ENCODE measurements at places on chromosomes 11 and 22.

DNA sequence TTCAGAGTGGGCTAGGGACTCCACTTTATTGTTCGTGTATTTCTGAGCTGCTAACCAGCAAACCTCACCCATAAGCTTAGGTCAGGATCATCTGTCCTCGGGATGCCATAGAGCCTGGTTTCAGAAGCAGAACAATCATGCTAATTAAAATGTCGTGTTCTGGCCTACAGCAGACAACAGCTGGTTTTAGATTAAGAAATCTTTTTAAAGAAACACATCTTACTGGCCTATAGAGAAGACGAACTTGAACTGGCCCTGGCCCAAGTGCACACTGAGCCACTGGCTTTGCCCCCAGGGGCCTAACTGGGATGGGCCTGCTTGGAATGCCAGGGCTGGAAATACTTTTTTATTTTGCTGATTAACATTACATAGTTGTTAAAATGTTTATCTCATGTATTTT is 63.2 kb downstream of the ALX4 start:
- peak; percentile 66 for DNase-seq

DNA sequence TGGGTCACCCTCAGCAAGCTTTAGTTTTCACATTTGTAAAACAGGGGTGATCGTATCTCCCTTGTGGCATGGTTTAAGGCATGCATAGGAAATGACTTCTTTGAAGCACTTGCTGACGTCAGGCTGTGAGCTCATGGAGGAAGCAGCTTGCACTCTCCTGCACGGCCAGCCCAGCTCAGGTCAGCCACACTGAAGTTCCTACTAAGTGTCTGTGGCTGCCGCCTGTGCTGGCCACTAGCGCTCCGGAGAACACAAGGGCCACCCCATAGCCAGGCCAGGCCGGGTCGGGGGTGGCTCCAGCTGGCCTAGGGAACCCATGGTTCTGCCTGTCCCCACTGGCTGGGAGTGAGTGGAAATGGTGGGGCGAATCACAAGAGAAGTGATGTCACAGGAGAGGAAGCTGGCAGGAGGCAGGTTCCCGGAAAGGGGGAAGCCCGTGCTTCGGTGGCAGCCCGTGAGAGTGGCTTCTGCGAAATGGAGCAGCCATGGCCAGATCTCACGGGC is 28.2 kb downstream of the KCTD17 start:
- no peak for DNase-seq

DNA sequence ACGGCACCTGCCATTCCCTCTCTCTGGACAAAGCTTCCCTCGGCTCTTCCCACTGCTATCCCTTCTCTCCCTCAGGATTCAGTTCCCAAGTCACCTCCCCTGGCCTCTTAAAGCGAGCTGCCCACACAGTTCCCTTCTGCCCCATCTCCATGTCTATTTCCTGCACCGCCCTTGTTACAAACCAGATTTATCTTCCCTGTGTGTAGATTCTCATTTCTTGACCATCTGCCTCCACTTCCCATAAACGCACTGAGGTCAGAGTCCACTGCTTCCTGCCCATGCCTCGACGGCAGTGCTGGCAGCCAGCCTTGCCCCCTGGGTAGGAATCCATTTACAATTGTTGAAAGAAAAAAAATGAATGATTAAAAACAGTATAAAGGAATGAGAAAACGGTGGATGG is 11.6 kb upstream of the APOBEC3B start:
- DNase-seq: no peak

DNA sequence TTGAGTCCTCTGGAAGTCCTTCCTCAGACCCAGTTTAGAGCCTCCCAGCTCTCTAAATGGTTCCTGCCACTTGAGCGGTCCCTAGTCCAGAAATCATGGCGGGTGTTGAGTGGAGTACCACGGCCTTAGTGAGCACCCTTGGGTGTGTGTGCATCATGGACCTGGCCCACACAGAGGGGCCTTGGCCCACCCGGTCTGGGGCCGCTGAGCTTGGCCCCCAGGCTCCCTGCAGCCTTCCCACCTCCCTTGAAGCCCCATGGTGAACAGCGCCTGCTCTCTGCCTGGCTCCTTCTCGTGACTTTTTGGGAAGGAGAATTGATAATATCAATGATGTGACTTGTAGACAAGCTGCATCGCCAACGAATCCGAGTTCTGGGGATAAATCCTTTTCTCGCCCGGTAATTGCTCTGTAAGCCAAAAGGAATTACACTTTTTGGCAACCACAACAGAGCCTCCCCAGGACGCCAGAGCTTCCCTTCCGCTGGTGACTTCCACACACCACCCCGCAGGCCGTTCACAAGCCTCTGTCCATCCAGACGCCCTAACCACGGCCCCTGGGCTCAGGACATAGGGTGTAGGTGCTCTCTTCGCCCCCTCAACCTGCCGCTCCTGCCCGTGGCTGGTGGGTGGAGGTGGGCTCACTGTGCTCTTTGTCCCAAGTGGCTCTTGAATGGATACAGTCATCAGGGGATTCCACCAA is 93.8 kb downstream of the NECTIN1 start:
- DNase-seq: no peak

All from BJ (cell line).